ENCODE measurements at places on chromosomes 11 and 22. TPM values are rescaled to one million over a fixed set of nuclear protein-coding genes. Genes with fewer than 3 reads are reported as not detected.

PNPLA5 gene
- total RNA-seq, result not detected

MS4A10 gene
- total RNA-seq, result not detected

CCT8L2 gene
- not detected for total RNA-seq

BACE1 gene
- total RNA-seq, result 39.3 TPM

SLN gene
- total RNA-seq, result not detected

AASDHPPT gene
- 45.3 TPM for total RNA-seq

VSTM5 gene
- total RNA-seq, result under 0.01 TPM
